Activated CD4-positive, alpha-beta T cell treated with anti-CD3 and anti-CD28 coated beads for 48 hours (primary cell): ENCODE measurements at places on chromosomes 6 and 20.

- DNase-seq = no peak
Observed at GRCh38 chr20:38358556-38358955, 12.3 kb downstream of the LBP start.

- DNase-seq = no peak
Observed at GRCh38 chr6:161745594-161746141, 471.8 kb upstream of the AGPAT4 start.

- DNase-seq = no peak
Observed at GRCh38 chr6:91043751-91044150, 456.9 kb upstream of the MAP3K7 start.

GRCh38 chr6:127317388-127318128, 25.9 kb downstream of the ECHDC1 start:
- DNase-seq = no peak
